T-helper 2 cell (primary cell): ENCODE measurements at places on chromosomes 3 and 15.

GRCh38 chr15:73065114-73065513 lies 12.9 kb downstream of the NEO1 start:
- DNase-seq, result no peak

DNA sequence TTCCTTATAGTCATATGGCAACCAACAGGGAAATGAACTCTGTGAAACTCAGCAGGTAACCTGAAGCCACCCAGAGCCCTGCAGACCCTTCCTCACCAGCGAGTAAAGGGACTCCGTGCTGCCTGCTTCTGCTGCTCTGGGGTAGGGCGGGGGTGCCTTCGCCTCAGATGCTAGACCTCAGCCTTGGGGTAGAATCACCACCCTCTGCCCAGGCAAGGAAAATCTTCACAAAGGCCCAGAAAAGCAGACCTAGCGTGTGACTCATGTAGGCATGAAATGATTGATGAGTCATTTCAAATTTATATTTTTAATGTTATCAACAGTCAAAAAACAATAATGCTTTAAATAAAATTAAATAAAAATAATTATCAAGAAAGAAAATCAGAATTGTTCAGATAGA lies 6.6 kb downstream of the STIMATE start:
- peak; percentile 16 for DNase-seq

- no peak for DNase-seq
These were observed 92.5 kb downstream of the CHSY1 start for GRCh38 chr15:101159096-101159935.

DNA sequence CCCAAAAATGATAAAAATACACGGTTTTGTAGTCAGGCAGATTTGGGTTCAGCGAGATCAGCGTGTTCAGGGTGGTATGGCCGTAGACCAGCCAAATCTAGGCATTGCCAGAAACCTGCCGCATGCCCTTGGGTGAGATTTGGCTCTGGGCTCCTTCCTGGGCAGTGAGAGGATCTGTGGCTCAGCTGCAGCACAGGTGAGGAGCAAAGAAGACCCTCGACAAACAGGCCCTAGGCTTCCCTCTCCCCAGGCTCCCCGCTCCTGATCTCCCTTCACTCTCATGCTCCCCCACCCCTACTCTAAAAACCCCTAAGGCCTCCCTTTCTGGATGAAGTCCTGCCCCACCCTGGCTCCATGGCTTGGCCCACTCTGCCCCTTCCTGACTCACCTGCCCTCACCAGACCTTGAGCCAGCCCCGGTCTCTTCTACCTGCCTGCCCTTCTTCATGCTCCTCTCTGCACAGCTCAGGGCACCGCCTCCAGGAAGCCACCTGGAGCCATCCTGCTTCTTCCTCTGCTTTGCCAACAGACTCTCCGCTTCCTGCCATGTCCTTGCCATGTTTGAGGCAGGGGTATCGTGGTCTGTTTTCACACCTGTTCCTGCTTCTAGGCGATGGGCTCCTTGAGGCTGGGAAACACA lies 88.1 kb downstream of the CORO2B start:
- DNase-seq, result no peak

DNA sequence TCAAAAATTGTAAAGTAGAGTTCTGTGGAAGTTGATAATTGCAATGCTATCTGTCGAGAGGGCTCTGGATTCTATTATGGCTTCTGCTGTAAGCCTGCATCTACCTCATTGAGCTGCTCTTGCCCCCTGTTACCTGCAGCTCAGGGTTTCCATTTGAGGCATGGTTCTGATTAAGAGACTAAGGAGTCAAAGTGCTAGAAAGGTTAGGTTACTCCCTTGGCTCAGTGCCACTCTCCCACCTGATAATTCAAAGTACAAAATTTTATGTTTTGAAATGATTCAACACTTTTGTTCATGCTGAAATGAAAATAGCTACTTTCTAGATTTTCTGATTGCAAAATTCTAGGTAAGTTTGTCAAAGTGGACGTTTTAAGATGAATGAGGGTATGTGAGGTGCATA lies 220.5 kb upstream of the SATB1 start:
- no peak for DNase-seq

DNA sequence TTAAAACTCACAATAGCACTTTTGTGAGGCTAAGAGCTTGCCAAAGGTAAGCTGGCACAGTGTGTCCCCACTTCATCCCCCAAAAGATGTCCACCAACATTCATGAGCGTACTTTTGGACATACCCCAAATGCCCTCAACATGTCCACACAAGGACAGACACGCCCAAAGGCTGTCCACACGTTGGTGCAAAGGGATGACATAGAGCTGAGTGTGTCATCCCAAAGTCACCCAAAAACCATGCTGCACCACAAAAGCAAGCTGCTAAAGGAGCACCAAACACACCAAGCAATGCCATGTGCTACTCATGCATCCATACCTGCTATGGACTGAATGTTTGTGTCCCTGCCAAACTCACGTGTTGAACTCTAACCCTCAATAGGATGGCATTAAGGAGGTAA lies 57.9 kb downstream of the KLF13 start:
- no peak for DNase-seq

DNA sequence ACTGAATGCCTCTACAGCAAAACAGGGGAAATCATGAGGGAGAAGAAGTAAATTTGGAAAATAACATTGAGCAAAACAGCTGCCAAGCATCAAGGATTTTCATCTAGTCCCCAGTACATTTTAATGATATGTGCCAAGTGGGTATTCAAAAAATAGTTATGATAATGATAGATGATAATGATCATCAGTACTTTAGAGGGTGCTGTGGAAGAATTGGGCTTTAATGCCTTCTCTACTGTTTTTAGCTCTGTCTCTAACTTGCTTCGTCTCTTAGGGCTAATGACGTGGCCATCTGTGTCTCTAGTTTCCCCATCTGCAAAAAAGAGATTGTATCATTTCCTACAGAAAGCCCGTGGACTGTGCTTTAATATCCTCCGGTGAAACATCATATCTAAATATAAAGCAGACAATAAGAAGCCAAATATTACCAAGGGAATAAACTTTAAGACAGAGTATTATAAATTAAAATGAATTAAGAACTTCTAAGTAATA lies 10.2 kb upstream of the FSIP1 start:
- no peak for DNase-seq

- DNase-seq, result peak; percentile 30
These were observed 474 bp downstream of the MINAR1 start for GRCh38 chr15:79432345-79433275.

DNA sequence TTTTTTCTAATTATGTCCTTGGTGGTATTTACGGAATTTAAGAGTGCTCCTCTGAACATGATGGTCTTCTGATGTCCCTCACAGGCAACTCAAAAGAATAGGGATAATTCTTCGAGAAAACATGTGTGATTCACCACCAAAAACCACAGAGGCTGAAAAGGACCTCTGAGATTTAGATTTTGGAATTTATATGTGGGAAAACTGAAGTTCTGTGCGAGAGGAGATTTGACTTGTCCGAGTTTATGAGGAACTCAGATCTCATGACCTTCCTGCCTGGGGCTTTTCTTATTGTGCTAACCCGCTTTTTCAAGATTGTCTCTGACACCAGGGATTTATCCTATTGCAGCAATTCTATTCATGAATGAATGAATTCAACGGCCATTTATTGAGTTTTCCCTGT lies 142.4 kb downstream of the FAM43A start:
- DNase-seq, result no peak

GRCh38 chr15:65400760-65401610 lies 21.8 kb downstream of the IGDCC4 start:
- peak; percentile 32 for DNase-seq

- no peak for DNase-seq
These were observed 100.0 kb downstream of the CORO2B start for GRCh38 chr15:68678746-68679145.
